ENCODE measurements at places on chromosomes 13 and 19.

DNA sequence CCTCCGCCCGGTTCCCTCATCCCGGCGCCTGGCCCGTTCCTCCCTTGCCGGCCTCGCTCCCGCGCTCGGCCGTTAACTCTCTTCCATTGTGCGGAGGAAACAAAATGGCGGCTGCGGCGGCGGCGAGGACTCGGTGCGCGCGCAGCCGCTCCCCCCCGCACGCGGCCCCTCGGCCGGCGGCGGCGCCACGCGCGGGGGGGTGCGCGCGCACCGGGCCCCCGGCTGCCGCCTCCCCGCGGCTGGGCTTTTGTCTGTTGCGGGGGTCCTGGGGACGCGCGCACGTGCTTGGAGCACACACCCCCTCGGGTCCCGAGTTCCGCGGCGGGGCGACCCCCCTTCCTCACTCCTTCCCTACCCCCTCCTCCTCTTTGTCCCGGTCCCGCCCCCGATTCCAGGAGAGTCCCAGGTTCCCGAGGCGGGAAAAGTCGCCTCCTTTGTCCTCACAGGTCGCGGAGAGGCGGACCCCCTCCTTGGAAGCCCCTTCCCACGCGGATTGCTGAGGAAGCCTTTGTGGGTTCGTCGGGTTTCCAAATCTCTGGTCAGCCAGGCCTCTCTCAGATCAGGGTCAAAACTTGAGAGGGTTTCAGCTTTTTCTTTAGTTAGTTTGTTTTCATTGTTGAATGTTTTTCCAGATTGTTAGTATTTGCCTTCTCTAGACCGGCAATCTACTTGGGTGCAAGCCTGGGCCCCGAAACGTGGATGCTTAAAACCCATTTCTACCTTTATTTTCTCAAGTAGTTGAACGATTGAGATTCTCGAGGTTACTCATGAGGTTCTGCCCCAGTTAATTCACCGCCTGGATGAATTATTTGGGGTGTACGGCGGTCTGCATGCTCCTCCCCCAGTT lies 687 bp downstream of the ILF3 start:
- DNase-seq = peak; percentile 90

DNA sequence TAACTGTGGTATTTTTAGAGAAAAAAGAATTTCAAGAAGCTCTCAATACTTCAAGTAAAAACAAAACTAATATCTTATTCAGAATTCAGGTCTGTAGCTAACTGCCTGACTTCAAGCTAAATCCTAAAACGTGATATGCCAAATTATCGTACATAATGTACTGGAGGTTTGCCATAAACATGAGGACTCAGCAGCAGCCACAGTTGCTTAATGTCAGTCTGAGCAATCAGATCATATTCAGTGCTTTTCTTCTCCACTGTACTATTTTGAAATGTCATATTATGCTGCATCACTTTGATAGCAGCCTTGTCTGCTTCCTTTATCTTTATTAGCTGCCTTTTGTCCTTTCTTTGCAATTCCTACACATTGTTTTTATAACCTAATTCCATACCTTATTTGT lies 265.1 kb upstream of the EDNRB start:
- no peak for DNase-seq

- no peak for DNase-seq
Observed at GRCh38 chr19:1882089-1882785, 3.1 kb downstream of the ABHD17A start.

GRCh38 chr13:113002206-113002912 lies 33.3 kb downstream of the MCF2L start:
- no peak for DNase-seq

- peak; percentile 79 for DNase-seq
Observed at GRCh38 chr13:50156140-50156539, 140.9 kb downstream of the KCNRG start.

DNA sequence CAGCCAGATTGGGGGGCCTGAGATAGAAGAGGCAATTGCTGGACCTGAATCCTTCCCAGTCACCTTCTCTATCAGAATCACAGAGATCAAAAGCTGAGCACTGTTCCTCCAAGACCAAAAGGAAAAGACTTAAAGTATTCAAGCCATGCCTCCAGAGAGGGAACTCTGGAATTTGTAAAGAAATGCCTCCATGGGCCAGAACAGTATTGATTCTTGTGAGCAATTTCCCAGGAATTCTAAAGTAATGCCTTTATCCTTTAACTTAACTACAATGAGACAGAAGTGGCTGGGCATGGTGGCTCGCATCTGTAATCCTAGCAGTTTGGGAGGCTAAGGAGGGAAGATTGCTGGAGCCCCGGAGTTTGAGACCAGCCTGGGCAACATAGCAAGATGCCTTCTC lies 148.8 kb downstream of the FLT1 start:
- no peak for DNase-seq

DNA sequence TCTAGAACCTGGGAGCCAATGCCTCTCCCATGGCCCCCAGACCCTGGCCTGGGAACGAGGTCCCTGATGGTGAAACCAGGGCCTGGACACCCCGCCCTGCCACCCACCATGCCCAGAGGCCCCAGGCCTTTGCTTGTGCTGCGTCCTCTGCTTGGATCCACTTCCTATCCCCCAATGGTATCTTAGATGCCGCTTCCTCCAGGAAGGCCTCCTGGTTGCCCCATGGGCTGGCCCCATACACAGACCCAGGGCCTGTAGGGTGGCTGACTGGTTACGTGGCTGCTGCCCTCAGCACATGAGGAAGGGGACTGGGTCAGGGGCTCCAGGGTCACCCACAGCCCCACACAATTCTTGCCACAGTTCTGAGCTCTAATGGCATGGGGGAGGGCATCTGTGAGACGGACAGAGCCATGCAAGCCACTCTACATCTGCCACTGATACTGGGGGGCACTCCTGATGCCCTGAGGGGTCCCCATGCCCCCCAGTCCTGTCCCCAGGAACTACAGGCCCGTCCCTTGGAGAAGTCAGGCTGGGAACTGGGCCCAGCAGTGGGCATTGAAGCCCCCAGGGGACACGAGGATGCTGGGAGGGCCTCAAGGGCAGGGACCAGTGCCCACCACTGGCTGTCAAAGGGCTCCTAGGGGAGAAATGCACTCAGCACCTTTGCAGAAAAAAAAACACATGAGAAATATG lies 5.0 kb downstream of the RPL36 start:
- no peak for DNase-seq

GRCh38 chr19:10913716-10914340 lies 14.6 kb downstream of the YIPF2 start:
- no peak for DNase-seq

DNA sequence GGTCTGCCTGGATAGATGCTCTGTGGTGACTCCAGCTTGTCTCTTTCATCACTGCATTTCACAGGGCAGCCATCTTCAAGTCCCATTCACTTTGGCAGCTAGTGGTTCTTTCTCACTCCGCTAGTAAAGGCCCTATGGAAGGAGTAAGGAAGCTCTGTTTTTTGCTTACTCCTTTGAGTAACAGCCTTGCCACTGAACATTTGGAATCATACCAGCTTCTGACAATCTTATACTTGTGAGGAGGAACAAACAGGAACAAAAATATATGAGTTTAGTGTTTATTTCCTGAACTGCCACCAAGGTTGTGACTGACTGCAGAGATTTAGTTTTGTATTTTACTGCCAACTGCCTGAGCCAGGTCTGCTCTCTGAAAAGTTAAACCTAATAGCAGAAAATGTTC lies 38.7 kb downstream of the KCTD4 start:
- DNase-seq = peak; percentile 22

GRCh38 chr19:17623224-17623935 lies 64.8 kb downstream of the UNC13A start:
- no peak for DNase-seq

GRCh38 chr19:2627319-2627829 lies 75.1 kb downstream of the GNG7 start:
- peak; percentile 97 for DNase-seq

- DNase-seq = peak; percentile 84
Observed at GRCh38 chr13:113863524-113864272, at the start of gene GAS6. Gene GAS6 (minus strand): TSS chr13:113864076. CDS start chr13:113863920, 156 bp downstream.

- DNase-seq = no peak
Observed at GRCh38 chr13:80957019-80957655, 616.2 kb upstream of the SPRY2 start.

DNA sequence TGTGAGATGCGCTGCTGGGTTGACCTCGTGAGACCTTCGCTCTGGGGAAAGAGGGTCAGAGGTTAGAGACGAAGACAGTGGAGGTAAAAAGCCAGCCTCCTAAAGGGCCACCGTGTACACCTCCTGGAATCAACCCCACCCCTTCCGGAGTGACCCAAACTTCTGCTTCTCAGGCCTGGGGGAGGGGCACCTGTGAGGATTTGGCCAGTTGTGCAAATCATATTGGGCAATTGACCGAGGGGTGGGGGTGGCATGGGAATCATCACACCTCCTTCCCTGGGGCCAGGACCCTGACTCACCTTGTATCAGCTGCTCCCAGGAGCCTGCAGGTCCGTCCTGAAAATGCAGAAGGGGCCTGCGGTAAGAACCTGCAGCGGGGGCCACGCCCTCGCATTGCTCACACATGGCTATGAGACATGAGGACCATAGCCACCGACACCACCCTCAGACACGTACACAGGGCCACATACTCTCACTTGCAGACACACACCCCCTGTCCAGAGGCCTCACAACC lies 2.8 kb downstream of the TNFSF14 start:
- DNase-seq = no peak

GRCh38 chr19:50720921-50721381 lies 1.3 kb upstream of the SHANK1 start:
- DNase-seq = peak; percentile 76

GRCh38 chr19:11383706-11384048 lies 437 bp downstream of the EPOR start:
- no peak for DNase-seq

- no peak for DNase-seq
Observed at GRCh38 chr13:49638030-49638743, 9.9 kb downstream of the ARL11 start.

DNA sequence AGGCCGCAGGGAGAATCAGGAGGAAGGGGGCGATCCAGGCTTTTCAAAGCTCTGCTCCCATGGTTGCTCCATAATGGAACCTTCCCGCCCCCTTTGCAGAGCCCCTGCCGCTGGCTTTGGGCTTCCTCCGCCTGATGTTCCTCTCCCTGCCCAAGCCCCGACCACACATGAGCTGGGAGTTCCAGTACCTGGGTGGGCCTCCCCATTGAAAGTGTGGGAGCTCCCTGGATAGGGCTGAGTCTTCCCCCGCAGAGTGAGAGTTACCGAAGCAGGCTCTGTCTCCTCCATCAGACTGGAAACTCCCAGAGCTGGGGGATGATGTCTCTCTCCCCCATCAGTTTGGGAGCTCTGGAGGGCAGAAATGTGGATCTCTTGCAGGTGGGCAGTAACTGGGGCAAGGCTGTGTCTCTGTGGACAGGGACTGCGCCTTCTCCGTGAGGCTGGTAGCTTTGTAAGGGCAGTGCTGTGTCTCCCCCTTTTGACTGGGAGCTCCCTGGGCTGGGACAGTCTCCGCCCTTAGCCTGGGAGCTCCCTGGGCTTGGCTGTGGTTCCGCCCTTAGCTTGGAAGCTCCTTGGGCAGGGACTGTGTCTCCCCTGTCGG lies 722 bp downstream of the DCAF15 start:
- DNase-seq = peak; percentile 90

DNA sequence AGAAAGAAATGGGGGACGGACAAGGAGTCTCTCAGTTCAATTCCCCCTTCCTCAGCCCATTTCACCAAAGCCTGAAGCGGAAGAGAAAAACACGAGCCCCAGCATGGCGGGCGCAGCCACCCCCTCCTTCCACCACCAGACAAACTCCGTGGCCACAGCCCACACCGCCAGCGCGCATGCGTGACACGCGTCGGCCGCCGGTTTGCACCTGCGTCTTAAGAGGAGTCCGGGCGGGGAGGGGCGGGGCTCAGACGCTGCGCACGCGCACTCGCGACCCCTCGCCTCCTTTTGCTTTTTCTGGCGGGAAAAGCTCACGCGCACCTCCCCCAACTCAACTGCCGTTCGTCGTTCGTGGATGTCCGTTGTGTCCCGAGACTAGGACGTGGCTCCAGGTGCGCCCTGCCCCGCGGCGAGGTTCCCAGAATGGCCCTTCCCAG lies at the start of gene KASH5:
Gene KASH5 (plus strand): TSS at position 314 of the 437 bp plus-strand sequence. CDS start 2,635 bp downstream, outside the sequence.
- DNase-seq = no peak

DNA sequence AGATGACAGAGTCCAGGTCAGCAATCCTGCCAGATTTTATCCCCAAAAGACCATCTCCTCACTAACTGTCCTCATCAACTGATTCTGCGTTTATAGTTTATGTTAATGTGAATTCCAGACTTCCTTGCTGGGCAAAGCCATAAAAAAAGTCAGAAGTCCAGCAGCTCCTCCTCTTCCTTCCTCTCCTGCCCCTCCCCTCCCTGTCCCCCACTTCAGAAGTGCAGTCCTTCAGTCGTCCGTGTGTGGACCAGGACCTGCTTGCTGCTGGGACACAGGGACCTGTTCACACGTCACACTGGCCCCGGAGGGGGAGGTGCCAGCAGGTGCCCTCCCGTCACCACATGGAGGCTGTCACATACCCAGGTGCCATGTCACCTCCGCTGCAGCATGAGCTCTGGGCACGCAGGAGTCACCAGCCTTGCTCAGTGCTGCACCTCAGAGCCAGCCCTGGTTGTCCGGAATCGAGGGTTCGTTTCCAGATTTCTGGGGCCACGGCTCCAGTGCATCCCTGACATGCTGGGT lies 4.0 kb upstream of the MCF2L start:
- DNase-seq = no peak
